PC-9 (cell line): ENCODE measurements at places on chromosomes 6 and 20.

DNA sequence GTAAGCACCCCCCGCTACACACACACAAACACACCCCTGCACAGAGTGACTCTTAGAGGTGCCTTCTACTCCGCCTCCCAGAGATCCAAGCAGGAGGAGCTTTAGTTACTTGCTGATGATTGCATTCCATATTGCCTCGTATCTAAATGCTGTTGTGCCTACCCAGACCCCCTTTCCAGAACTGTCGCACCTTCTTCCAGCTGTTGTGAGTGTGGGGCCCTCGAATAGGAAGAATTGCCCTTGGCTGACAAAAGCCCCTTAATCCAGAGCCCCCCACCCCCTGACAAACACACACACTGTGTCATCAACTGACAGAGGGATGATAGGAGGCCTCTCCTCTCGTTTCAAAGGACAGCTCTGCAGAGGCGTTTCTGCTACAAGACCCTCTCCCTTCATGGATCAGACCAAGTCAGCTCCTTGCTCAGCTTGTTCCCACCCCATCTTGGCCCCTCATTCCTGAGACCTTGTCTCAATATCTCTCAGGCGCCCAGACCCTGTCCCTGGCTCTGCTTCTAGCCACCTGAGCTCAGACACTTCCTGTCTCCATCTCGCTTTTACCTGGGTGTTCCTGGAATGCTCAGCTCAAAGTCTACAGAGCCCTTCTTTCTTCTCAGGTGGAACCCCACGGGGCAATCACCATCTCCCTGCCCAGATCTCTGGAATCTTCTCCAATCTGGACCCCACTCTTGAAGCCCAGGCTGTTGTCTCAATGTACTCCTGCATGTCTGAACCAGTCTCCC lies 4.0 kb upstream of the VSX1 start:
- no peak for DNase-seq

DNA sequence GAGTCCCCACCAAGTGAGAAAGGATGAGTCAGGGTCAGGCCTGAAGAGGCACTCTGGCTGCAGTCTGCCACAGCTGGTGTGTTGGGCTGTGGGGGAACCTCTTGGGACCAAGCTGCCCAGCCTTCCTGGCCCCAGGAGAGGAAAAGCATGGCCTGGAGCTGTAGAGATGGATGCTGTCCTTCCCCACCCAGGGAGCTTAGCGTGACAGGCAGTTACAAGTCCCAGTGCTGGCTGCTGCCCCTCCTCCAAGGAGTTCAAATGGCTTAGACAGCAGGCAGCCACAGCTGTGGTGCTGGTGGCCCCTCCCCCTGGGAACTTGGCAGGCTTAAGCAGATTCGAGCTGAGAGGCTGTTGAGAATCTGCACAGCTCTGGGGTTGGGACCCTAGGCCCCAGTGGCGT lies 253.2 kb downstream of the PLCB1 start:
- no peak for DNase-seq

- peak; percentile 68 for DNase-seq
Measured at GRCh38 chr20:25252686-25253421, 5.0 kb downstream of the PYGB start.

GRCh38 chr20:62742550-62742949 lies 33.9 kb downstream of the NTSR1 start:
- DNase-seq: no peak
